Stimulated activated CD4-positive, alpha-beta T cell treated with anti-CD3 and anti-CD28 coated beads, TNF-alpha, amount 100 ng/mL, for 24 hours (primary cell): ENCODE measurements at places on chromosomes 6 and 20.

DNA sequence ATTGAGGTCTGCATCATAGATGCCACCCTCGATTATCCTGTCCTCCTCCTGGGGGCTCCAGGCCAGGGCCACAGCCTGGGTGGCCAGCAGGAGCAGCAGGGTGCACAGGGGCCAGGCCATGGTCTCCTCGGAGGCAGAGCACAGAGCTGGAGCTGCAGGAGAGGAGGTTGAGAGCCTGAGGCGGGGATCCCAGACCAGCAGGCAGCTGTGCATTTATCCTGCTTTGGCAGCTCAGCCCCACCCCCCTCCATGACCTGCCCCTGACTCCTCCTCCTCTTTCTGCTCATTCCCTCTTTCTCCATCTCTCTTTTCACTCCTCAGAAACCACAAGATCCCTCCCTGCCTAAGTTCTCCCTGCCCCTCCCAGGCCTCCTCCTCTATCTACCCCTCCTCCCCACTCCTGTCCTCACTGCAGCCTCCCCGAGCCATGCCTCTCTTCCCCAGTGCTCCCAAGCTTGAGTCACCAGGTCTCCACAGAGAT, at the start of gene CST2:
Gene CST2, minus strand, starts transcription at position 189 of the 481 bp plus-strand sequence. Its CDS starts 69 bp downstream, at position 120.
- no peak for DNase-seq

DNA sequence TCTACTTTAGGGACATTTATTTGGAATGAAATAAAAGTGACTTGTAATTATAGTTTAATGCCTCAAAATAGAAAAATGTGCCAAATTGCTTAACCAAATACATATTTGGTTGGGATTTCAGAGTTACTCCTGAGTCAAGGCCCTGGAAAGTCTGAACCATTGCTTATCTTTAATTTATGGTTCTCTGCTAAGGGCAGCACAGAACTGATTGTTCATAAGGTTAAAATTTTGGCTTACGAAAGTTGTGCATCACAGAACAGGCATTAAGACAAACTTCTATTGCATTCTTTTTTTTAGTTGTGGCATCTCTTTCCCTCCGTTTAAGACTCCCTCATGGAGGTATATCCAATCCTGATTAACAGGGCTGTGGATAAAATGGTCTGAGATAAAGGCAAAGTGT, 92.2 kb upstream of the TENT5A start:
- no peak for DNase-seq

DNA sequence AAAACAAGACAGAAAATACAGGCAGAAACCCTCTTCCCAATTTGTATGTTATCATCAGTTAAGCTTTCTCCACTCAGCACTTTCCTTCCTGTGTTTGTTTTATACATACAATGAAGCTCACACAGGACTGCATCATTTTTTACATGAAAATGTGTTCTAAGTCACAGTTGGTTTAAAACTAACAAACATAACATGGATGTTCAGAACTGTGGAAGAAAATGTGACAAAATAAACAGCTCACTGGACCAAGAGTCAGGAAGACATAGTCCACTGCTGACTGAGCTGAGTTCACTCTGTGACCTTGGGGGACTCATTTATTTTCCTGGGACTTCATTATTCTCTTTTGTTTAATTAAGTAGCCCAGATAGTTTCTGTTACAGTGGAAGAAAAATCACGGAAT, 331.5 kb downstream of the SYNE1 start:
- no peak for DNase-seq

- DNase-seq: no peak
These were observed 158.4 kb downstream of the UST start for GRCh38 chr6:148904896-148905870.

DNA sequence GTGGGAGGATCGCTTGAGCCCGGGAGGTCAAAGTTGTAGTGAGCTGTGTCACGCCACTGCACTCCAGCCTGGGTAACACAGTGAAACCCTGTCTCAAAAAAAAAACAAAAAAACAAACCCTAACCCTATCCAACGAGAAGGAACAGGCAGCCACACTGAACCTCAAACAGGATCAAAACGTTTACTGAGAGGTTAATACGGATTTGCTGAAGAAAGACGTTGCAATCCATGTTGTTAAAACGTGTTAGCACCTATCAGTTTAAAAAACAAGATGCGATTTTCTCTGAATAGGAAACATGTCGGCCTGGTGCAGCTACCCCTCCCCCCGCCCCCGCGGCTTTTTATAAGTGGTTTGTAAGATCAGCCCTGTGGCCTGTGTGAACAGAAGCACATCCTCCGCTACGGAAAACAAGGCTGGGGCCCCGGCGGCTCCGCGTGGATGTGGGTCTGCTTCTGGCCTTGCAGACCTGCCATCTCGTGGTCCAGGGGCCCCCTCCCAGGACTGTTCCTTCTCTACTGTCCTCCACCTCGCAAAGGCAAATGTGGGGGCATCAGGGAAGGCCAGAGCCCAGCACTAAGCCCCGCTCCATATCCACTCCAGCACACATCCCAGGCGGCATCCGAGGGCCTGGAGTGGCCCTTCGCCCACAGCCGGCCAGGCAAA, 11.4 kb downstream of the SLC2A4RG start:
- DNase-seq: peak; percentile 53

DNA sequence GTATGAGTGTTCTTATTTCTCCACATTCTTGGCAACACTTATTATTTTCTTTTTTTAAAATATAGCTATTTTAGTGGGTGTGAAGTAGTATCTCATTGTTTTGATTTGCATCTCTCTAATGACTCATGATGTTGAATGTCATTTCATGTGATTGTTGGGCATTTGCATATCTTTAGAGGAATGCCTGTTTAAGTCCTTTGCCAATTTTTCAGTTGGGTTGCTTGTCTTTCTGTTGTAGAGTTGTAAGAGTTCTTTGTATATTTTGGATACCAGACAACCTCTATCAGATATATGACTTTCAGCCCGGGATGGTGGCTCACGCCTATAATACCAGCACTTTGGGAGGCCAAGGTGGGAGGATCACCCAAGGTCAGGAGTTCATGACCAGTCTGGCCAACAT, 5.1 kb upstream of the POPDC3 start:
- no peak for DNase-seq

DNA sequence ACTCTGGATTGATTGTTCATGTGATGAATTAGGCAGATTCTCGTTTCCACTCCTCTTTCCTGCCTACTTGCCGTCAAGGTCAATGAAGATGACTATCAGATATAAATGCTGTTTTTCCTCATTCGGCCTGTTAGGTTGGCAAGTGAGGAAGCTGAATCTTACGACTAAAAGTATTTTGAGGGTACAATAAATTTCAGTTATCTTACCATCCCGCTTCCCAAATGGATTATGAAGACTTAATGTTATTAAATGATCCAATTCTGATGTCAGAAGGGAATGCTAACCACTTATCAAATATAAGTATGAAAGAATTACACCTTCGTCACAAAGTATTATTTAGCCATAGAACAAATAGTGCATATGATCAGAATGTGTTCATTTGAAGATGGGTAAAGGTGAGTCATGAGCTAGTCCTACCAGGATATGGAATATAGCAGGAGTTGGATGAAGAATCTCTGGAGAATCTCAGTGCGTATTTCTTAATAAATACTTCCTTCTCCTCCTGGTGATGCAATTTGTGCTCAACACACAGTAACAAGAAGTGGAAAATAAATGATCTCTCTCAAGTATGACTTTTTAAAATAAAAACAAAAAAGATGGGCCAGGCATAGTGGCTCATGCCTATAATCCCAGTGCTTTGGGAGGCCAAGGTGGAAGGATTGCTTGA, 4.6 kb downstream of the GPLD1 start:
- DNase-seq: no peak
